Inflammatory macrophage treated with lipopolysaccharide for 1 hour (primary cell): ENCODE measurements at places on chromosomes 16 and 17.
A peak's percentile ranks its signal among the peaks of the same experiment; 100 is the strongest.

- DNase-seq, result peak; percentile 93
Measured at GRCh38 chr17:43171586-43172487, 823 bp downstream of the NBR1 start.

- DNase-seq, result peak; percentile 8
Measured at GRCh38 chr16:86956437-86956836, 360.8 kb downstream of the C16orf95 start.

- DNase-seq, result no peak
Measured at GRCh38 chr17:45090711-45091110, 29.6 kb downstream of the NMT1 start.

DNA sequence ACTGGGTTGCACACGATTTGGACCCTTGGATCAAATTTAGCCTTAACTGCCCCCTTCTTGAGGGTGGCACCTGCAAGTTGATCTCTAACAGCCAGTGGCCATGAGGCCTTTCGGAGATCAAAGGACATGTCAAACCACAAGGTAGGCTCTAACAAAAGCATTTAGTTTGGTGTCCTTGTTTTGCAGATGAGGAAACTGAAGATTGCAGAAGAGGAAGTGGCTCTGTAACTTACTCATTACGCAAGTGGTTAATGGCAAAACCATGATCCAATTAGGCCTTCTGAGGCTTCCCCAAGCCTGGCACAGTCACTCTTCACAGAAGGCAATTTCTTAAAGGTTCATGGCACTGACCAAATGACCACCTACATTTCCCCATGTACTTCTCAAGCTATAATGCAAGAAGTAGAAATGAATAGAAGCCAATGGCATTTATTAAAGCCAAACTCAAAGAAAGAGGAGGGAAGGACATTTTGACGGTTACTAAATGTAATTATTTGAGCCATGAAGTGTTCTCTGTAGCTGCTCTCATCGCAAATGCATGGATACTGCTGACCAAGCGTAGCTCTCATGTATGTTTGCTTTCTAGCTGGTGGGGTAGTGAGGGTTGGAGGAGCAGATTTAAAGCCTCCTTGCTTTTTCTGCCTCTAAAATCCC, 32.8 kb upstream of the ABCC12 start:
- peak; percentile 89 for DNase-seq

DNA sequence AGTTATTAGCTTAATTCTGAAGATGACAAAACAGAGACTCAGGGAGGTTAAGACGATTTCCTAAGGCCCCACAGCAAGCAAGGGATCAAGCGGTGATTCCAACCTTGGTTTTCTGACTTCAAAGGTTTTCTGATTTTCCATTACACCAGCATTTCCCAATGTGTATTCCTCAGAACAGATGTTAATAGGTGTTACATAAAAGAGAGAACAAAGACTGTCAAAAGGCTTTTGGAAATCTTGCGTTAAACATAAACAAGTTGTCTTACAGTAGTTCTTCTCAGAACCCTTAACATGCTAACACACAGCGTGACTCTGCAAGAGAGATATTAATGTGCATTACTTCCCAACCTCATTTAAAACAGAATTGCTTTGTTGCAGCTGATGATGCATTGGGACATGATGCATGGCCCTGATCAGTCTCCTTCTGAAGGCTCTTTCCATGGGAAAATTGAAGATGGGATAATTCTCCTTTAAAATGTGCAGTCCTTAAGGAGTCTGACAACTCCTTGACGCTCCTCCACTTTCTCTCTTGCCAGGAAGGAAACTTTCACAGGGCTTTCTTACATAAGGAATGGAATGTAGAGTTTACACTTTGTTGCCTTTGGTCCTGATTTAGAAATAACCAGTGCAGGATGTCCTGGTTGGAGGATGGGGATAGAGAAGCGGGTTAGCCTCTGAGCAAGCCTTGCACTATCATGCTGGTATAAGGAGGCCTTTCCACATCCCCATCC, 21.5 kb upstream of the MMD start:
- no peak for DNase-seq

- no peak for DNase-seq
Measured at GRCh38 chr16:720447-720989, 428 bp upstream of the ANTKMT start.

GRCh38 chr16:20614186-20615141, 38.3 kb upstream of the ACSM2B start:
- DNase-seq, result no peak

GRCh38 chr17:80759377-80759673, 214.7 kb downstream of the RPTOR start:
- DNase-seq, result no peak

DNA sequence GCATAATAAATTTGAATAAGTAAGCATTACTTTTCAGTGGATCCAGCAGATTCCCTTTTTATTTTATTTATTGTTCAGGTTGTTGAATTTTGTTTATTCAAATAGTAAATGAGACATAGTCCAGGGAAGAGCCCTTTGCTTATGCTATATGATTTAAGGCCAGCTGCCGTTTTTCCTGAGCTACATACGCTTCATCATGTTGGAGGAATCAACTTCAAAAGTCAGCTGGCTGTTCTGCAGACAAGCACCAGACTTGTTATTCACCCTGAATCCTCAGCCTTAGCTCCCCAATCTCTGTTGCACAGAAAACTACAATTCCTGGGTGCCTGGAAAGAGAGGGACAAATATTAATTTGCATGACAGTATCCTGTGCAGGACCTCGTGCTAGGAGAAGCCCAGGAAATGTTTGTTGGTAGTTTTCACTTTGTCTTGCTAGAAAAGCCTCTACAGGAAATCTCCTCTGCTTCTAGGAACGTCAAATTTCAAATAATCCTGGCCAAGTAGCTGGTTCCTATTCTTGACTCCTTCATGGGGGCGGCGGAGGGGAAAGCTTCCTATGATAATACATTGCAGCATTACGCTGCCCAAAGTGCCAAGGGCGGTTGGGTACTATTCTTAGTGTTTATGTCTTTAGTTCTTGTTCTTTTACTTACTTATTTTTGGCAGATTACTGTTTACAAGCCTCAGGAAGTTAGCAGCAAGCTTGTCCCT, 101.6 kb downstream of the PRKCA start:
- DNase-seq, result peak; percentile 48

- no peak for DNase-seq
Measured at GRCh38 chr16:17939122-17939536, 397.4 kb downstream of the NPIPA8 start.

DNA sequence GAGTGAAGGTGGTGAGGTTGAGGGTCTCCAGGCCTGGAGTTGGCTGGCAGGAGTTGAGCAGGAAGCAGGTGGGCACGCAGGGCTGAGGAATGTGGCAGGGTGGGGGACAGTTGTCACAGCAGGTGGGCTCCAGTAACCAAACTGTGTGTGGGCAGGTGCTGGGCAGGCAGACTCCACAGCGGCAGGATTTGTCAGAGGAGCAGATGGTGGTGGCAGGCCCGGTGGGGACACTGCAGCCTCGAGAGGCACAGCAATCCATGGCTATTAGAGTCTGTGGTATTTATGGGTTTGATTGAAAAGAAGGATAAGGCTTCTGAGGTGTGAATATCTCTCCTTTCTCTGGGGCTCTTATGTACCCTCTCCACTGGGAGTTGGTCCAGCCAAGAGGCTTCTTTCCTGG, at the start of gene KRTAP3-3:
Gene KRTAP3-3 (minus strand): TSS at position 326 of the 400 bp plus-strand sequence. CDS start 67 bp downstream, at position 259.
- no peak for DNase-seq

- DNase-seq, result no peak
Measured at GRCh38 chr16:15739950-15740349, 89.9 kb downstream of the NDE1 start.

DNA sequence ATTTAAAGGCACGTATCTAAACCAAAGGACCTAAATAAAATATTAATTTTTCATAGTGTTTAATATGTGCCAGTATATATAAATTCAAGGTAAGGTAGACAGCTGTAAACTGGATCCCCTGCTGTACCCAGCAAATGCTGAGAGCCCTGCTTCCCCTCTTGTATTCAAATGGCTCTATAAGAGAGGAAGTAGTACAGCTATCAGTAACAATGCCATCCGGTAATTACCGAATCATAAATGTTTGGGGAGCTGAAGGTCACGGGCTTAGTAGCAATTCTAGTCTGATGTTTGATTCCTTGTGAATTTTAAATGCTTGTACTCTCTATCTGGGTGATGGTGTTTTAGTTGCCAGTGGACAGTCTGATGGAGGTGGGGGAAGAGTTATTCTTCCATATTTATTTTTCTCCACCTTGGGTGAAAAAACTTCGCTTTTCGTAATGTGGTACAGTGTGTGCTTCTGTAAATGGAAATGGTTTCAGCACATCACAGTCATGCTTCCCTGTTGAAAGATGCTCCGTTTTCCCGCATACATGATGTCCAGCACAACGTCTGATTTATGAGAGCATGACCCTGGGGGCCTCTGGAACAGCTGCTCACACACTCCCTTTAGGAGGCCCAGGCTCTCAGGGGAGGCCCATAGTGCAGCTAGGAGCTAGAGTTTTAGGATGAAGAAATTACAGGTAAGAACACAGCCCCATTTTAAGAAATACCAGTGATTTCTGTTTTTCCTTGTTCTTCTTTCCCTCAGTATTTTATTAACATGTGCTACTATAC, 423.9 kb downstream of the WWOX start:
- DNase-seq, result no peak

- DNase-seq, result no peak
Measured at GRCh38 chr17:57874058-57874419, 24.2 kb upstream of the MRPS23 start.

- DNase-seq, result no peak
Measured at GRCh38 chr16:80850757-80851156, 46.4 kb upstream of the CDYL2 start.

DNA sequence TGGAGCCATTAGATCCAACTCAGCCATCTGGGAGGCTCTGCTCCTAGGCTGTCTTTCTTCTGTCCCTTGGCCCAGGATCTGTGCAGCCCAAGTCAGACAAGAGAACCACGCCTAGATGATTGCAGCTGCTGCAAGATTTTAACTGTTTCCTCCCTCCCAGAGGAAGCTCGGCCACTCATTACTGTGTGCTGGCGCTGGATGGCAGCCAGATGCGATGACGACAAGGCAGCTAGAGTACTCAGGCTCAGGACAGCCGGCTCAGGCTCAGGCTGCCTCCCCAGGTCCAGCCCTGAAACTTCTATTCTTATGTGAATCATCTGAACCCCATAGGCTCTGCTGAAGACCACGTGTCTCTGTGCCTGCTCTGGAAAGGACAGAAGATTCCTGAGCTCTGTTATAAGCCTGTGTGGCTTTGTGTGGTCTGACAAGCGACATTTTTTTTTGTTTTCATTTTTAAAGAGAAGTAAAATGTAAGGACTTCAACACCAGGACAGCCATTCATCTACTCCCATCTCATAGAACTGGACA, 32.1 kb upstream of the FBXW10B start:
- DNase-seq, result peak; percentile 94

GRCh38 chr17:7577327-7578199, 1.9 kb upstream of the CD68 start:
- DNase-seq, result no peak

GRCh38 chr16:426115-426905, 861 bp downstream of the RAB11FIP3 start:
- DNase-seq, result peak; percentile 7

GRCh38 chr17:6297960-6298359, 137.0 kb downstream of the AIPL1 start:
- no peak for DNase-seq

DNA sequence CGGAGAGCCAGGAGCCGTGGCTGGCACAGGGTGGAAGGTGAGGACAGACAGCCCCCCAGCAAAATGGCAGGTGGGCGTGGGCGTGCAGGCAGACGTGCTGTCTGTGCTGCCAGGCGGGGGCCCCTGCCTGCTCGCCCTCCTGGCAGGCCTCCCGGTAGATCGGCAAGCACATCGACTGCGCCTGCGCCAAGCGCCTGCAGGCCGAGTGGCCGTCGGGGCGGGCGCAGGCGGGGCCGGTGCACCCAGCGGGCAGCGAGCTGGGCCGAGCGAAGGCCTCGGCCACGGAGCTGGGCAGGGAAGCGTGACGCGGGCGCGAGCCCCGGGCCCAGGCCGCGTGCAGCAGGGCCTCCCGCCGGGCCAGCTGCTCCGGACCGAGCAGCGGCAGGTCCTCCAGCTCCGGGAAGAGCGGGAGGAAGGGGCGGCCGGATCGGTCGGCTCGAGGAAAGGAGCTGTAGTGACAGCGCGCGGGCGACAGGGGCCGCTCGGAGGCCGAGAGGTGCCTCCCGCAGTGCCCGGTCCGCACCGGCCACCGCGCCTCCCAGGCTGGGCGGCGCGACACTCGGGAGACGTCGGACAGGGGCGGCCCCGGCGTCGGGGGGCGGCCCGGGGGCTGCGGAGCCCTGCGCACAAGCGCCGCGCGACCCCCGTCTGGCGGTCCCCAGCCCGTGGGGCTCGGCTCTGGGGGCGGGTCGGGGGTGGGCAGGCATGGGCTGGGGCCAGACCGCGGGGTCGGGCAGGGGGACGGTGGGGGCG, 16.9 kb downstream of the GRIN2C start:
- peak; percentile 66 for DNase-seq

DNA sequence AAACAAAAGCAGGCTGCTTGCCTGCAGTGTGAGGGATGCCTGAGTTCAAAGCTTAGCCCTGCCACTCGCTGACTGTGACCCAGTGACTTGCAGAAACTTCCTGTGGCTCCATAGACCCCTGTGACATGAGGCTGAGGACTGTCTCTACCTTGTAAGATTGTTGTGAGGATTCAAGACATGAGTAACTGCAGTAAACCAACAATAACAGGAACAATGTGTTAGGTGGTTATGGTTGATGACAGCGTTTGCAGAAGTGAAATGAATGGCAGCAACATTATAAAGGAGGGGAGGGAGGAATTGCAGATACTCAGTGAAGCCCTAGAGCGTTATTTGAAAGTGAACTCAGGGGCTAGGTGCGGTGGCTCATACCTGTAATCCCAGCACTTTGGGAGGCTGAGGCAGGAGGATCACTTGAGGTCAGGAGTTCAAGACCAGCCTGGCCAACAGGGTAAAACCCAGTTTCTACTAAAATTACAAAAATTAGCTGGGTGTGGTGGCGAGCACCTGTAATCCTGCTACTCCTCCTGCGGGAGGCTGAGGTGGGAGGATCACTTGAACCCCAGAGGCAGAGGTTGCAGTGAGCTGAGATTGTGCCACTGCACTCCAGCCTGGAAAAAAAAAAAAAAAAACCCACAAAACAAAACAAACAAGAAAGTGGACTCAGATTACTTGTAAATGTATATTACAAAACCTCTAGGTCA, 33.5 kb upstream of the EMP2 start:
- DNase-seq, result peak; percentile 24

GRCh38 chr16:80144191-80144590, 396.6 kb upstream of the DYNLRB2 start:
- no peak for DNase-seq

DNA sequence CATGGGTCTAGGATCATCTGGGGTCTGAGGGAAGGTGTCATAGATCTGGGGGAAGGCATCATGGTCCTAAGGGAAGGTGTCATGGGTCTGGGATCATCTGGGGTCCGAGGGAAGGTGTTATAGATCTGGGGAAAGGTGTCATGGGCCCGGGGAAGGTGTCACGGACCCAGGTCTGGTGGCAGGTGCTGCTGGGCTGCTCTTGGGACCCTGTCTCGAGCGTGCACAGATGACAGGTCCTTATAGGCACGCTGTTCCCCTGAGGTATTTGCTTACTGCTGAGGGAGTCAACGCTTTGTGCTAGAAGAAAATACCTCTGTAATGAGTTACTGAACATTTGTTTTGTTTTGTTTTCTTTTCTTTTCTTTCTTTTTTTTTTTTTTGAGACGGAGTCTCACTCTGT, 1.4 kb downstream of the RAB40C start:
- DNase-seq, result no peak
